ENCODE measurements at places on chromosomes 13 and 19. TPM values are rescaled to one million over a fixed set of nuclear protein-coding genes. Genes with fewer than 3 reads are reported as not detected.

Gene KCNN1
- total RNA-seq, result 0.36 TPM

Gene SYNGR4
- total RNA-seq, result not detected

Gene PRR36
- total RNA-seq, result 0.72 TPM

Gene GFY
- not detected for total RNA-seq

Gene FAM216B
- not detected for total RNA-seq

Gene S1PR4
- total RNA-seq, result 0.19 TPM

Gene COMP
- total RNA-seq, result 17.2 TPM

Gene CBY2
- total RNA-seq, result not detected

Gene DKKL1
- not detected for total RNA-seq

Gene COL4A2
- total RNA-seq, result 59.8 TPM

Gene DNAJB1
- 101 TPM for total RNA-seq

Gene PABPC3
- 0.17 TPM for total RNA-seq

Gene LMTK3
- 5.3 TPM for total RNA-seq

Gene WDR88
- not detected for total RNA-seq
